ENCODE measurements at places on chromosomes 1 and 21. TPM values are rescaled to one million over a fixed set of nuclear protein-coding genes. Genes with fewer than 3 reads are reported as not detected.
A peak's percentile ranks its signal among the peaks of the same experiment; 100 is the strongest.

The KCNA2 gene
- 9.4 TPM for total RNA-seq

The RGS16 gene
- 8.1 TPM for total RNA-seq

The TARS2 gene
- total RNA-seq = 10.9 TPM

The CRTC2 gene
- 10.1 TPM for total RNA-seq

The S100A4 gene
- total RNA-seq = 690 TPM

DNA sequence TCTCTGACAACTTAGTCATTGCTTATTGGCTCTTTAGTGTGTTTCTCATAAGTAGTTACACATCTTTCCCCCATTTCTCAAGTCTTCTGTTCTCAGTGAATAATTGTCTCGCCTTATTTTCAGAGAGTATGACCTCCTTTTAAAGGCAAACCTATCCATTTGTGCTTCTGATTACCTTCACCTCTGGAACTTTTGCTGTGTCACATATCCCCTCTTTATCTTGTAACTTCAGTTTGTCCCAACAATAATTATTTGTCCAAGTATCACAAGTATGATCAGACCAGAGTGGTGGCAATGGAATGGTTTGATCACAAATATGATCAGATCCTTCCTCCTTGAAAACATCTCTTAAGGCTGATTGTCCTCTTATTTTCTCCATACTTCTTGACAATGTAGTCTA is 5.3 kb upstream of the MRPS21 start:
- no peaks in the 10 kb centered on the region for H3K27me3 ChIP-seq
- no peak for DNase-seq
- no peaks in the 10 kb centered on the region for H3K4me1 ChIP-seq
- no peak overlapping the region for H3K4me3 ChIP-seq
- H3K27ac ChIP-seq = no peak overlapping the region

GRCh38 chr21:42398436-42399028 is 2.7 kb upstream of the TMPRSS3 start:
- no peaks in the 10 kb centered on the region for H3K27me3 ChIP-seq
- H3K27ac ChIP-seq = no peak overlapping the region

GRCh38 chr1:98054786-98055185 is 134.0 kb upstream of the DPYD start:
- H3K27ac ChIP-seq = no peak overlapping the region
- H3K4me1 ChIP-seq = peaks cover 9% of the 10 kb centered on the region
- DNase-seq = no peak

- DNase-seq = no peak
- H3K36me3 ChIP-seq = peaks cover 35% of the 10 kb centered on the region
- H3K4me3 ChIP-seq = no peak overlapping the region
- no peaks in the 10 kb centered on the region for H3K27me3 ChIP-seq
- H3K4me1 ChIP-seq = no peaks in the 10 kb centered on the region
- no peak overlapping the region for H3K27ac ChIP-seq
Measured at GRCh38 chr1:207787776-207788175, 35.9 kb downstream of the CD46 start.

DNA sequence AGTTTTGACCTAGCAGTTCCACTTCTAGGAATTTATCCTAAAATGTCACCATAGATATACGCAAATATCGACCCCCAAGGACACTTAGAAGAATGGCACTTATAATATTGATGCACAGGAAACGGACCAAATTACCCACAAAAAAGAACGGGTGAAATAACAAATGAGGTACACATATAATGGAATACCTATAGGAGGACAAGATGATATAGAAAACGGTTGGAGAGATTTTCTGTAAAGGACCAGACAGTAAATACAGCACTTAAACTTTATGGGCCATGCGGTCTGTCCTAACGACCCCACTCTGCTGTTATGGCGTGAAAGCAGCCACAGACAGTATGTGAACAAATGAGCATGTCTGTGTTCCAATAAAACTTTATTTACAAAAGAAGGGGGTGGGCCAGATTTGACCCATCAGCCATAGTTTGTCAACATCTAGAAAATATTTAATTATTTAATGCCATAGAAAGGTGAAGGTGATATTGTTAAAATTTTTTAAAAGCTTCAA is 2.4 kb downstream of the TMPRSS3 start:
- no peak for DNase-seq
- H3K4me3 ChIP-seq = no peak overlapping the region
- H3K27me3 ChIP-seq = no peaks in the 10 kb centered on the region
- no peaks in the 10 kb centered on the region for H3K4me1 ChIP-seq
- no peak overlapping the region for H3K27ac ChIP-seq

- no peaks in the 10 kb centered on the region for H3K36me3 ChIP-seq
- peak overlapping the region; percentile 97 for H3K27ac ChIP-seq
- no peaks in the 10 kb centered on the region for H3K27me3 ChIP-seq
- no peaks in the 10 kb centered on the region for H3K4me1 ChIP-seq
- no peak for DNase-seq
Measured at GRCh38 chr1:100896481-100896982, 642 bp downstream of the SLC30A7 start.

- DNase-seq = no peak
- no peak overlapping the region for H3K4me3 ChIP-seq
- no peaks in the 10 kb centered on the region for H3K36me3 ChIP-seq
- no peak overlapping the region for H3K27ac ChIP-seq
- H3K27me3 ChIP-seq = no peaks in the 10 kb centered on the region
Measured at GRCh38 chr1:56821462-56821797, 2.2 kb upstream of the FYB2 start.

DNA sequence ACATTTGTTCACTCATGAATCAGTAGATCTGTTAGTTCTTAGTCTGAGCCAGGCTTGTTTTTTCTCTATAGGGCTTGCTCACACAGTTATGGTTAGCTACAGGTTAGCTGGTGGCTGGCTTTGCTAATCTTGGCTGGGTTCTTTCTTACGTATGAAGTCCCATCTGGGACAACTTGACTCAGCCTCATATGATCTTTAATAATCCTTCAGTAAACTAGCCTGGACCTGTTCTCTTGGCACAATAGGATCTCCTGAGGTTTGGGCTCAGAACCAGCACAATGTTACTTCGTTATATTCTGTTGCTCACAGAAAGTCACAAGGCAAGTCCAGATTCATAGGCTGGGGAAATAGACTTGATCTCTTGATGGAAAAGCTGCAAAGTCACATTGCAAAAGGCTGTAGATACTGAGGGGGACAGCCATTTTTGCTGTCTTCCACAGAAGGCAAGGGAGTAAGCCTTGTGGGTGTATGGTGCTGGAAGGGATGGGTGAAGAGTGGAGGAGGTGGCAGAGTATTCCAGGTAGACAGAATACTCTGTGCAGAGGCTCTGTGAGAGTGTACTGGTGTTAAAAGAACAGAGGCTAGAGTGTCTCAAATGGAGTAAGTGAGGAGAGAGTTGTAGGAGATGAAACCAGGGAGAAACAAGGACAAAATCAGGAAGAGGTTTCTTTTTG is 24.4 kb downstream of the EFCAB7 start:
- no peak overlapping the region for H3K27ac ChIP-seq
- H3K27me3 ChIP-seq = no peaks in the 10 kb centered on the region
- H3K4me3 ChIP-seq = no peak overlapping the region

GRCh38 chr1:172477741-172478140 is 33.9 kb upstream of the PIGC start:
- H3K27me3 ChIP-seq = no peaks in the 10 kb centered on the region
- H3K4me3 ChIP-seq = no peak overlapping the region
- DNase-seq = no peak
- no peak overlapping the region for H3K27ac ChIP-seq
